Left ventricle myocardium superior (tissue), 1 donor: ENCODE measurements at places on chromosomes 7 and 10. TPM values are rescaled to one million over a fixed set of nuclear protein-coding genes. Genes with fewer than 3 reads are reported as not detected.

The KAZALD1 gene
- total RNA-seq = 7.8 TPM

The PRXL2A gene
- total RNA-seq = 119 TPM

The IMMP2L gene
- 17.1 TPM for total RNA-seq

The KCNIP2 gene
- 568 TPM for total RNA-seq

The PLEKHS1 gene
- total RNA-seq = not detected

The AUTS2 gene
- 7.9 TPM for total RNA-seq

The OPN1SW gene
- total RNA-seq = not detected

The MAT1A gene
- total RNA-seq = not detected

The AOC1 gene
- total RNA-seq = 0.17 TPM

The VENTX gene
- 0.99 TPM for total RNA-seq

The WASHC2A gene
- total RNA-seq = 46.7 TPM

The CACUL1 gene
- total RNA-seq = 28.5 TPM

The HOXA2 gene
- total RNA-seq = 0.12 TPM

The CFTR gene
- total RNA-seq = 3.0 TPM

The EPO gene
- total RNA-seq = not detected

The ZNF746 gene
- total RNA-seq = 8.7 TPM

The INA gene
- total RNA-seq = not detected

The MARCHF5 gene
- total RNA-seq = 32.9 TPM

The SH2B2 gene
- total RNA-seq = 0.99 TPM

The ACBD7 gene
- not detected for total RNA-seq

The FEZF1 gene
- not detected for total RNA-seq

The PPP1R9A gene
- total RNA-seq = 26.0 TPM

The ZCCHC24 gene
- 49.0 TPM for total RNA-seq

The NEUROD6 gene
- not detected for total RNA-seq

The PIP gene
- total RNA-seq = not detected

The ADCY1 gene
- 8.9 TPM for total RNA-seq

The MYH16 gene
- total RNA-seq = not detected

The ANKMY2 gene
- 24.6 TPM for total RNA-seq

The ODAD2 gene
- 0.42 TPM for total RNA-seq

The TBX20 gene
- total RNA-seq = 193 TPM

The HPS1 gene
- 28.9 TPM for total RNA-seq

The BAZ1B gene
- total RNA-seq = 44.6 TPM

The GIMAP1 gene
- total RNA-seq = 6.7 TPM

The CRHR2 gene
- total RNA-seq = 0.22 TPM

The SEMA4G gene
- total RNA-seq = 1.6 TPM

The SPDYE8 gene
- not detected for total RNA-seq
